ENCODE measurements at places on chromosomes 16 and 17.

GRCh38 chr16:50067290-50067853 lies 1.6 kb downstream of the HEATR3 start:
- no peak for DNase-seq

GRCh38 chr16:75038036-75038858 lies 39.4 kb downstream of the ZNRF1 start:
- no peak for DNase-seq

- DNase-seq = no peak
These were observed 7.6 kb upstream of the EVPL start for GRCh38 chr17:76034428-76035350.

DNA sequence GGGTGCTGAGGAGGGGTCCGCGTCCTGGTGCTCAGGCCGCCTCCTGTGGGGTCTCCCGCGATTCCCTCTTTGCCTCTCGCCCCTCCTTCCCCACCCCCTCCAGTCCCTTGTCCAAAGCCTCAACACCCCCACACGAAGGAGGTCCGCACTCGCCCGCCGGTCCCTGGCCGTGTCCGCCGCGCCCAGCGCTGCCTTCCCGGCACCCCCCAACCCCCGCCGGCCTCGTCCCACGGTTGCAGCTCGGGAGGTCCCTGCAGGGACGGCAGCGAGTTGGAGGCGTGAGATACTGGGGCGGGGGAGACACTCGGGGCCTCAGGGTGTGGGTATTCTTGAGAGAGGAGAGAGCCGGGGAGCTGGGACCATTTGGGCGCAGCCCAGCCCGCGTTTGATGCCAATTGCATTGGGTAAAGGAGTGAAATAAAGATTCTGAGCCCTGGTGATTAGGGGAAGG lies 468 bp downstream of the FLYWCH2 start:
- DNase-seq = no peak

- no peak for DNase-seq
These were observed 8.9 kb downstream of the CALB2 start for GRCh38 chr16:71367241-71367976.

- no peak for DNase-seq
These were observed 113.1 kb downstream of the SNX29 start for GRCh38 chr16:12089492-12090150.

GRCh38 chr17:41417576-41418015 lies 6.8 kb downstream of the KRT37 start:
- no peak for DNase-seq

- DNase-seq = no peak
These were observed 144.3 kb downstream of the AIPL1 start for GRCh38 chr17:6290488-6291196.

- no peak for DNase-seq
These were observed 121.0 kb downstream of the C16orf95 start for GRCh38 chr16:87196231-87196630.

DNA sequence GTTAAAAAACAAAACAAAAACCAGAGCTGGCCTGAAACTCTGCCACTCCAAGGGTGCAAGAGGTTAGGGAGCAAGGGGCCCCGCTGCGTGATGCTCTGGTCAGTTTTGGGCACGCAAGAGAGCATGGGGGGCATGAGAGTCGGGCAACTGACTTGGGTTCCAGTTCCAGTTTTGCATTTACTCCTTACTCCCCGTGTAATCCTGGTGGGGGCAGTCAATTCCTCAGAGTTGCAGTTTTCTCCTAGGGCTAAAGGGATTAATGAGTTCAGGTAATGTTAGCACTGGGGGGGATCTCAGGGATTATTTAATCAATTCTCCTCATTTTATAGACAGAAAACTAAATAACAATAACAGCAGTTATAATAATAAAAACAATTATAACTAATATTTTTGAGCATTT lies 72.9 kb upstream of the PMFBP1 start:
- DNase-seq = no peak

DNA sequence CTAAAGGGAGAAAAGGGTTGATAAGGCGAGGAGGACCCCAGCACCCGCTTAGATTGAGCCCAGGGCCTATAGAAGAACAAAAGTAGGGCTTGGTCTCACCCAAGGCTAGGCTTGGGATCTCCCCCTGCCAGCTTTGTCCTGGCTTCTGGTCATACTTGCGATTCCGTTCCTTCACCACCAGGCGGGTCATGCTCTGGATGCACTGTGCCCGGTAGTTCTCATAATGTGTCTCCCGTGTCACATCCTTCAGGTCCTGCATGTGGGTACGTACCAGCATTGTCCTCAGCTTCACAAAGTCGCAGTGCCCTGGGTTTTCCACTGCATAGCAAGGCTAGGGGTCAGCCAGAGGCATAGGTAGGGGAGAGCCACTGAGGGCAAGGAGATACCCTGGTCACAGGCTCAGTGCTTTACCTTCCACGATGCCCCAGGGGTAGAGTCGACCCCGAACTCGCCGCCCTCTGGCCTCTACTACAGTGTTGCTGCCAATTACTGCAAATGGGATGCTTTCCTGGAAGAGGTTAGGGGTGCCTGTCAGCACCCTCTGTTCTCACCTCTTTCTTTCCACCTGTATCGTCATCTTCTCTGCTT lies 6.5 kb upstream of the MTMR4 start:
- no peak for DNase-seq

DNA sequence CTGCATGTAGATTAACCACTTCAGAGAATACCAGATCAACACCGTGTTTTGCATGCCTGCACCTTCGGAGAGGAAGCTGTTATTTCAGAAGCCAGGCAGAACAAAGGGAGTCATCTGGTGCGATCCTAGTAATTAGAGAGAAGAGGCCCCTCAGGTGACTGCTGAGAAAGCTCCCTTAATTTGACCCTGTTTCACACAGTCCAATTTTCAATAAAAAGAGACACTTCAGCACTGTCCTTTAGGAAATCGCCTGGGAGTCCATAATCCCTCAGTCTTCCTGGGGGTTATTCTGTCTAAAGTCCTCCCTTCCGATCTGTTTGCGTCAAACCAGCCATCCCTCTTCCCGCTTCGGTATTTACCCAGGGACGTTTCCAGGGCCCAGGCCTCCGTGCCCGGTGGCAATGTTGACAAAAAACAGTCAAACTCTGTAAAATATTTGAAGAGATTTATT lies 23.4 kb upstream of the TNRC6C start:
- no peak for DNase-seq

DNA sequence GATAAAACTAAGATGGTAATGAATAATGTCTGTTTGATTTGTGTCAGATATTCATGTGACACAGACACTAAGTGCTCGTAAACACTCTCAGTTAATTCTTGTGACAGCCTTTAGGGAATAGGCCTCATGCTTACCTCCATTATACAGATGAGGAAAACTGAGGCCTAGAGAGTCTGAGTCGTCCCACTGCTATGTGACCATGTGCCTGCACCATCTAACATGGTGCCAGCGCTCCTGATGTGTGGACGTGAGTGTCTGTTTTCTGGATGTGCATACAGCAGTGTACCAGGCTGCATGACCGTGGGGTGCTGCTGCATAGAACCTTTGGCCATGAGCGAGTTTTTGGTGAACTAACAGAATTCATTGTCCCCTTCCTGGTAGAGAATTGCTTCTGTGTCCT lies 61.8 kb downstream of the MPRIP start:
- no peak for DNase-seq

Measured in NCI-H2081 treated with DMSO at 0.1 percent for 48 hours (cell line).